SHP77 (cell line): ENCODE measurements at places on chromosomes 4 and X.
A peak's percentile ranks its signal among the peaks of the same experiment; 100 is the strongest.

GRCh38 chr4:84730375-84730774 lies 147.4 kb downstream of the CDS1 start:
- no peak for DNase-seq

GRCh38 chrX:65772842-65773241 lies 105.4 kb downstream of the MSN start:
- DNase-seq, result no peak

GRCh38 chr4:108828620-108829019 lies 65.8 kb upstream of the ETNPPL start:
- no peak for DNase-seq

GRCh38 chr4:137534516-137534915 lies 2.2 kb upstream of the PCDH18 start:
- no peak for DNase-seq

GRCh38 chrX:1485033-1485432 lies 32.3 kb upstream of the ASMTL start:
- DNase-seq, result no peak

GRCh38 chrX:110051559-110051958 lies 48.6 kb downstream of the TMEM164 start:
- DNase-seq, result no peak

- no peak for DNase-seq
Measured at GRCh38 chr4:81030061-81030980, at the start of gene BMP3. TSS of gene BMP3 (plus strand) at chr4:81030708. CDS start at chr4:81031285, 577 bp downstream.

DNA sequence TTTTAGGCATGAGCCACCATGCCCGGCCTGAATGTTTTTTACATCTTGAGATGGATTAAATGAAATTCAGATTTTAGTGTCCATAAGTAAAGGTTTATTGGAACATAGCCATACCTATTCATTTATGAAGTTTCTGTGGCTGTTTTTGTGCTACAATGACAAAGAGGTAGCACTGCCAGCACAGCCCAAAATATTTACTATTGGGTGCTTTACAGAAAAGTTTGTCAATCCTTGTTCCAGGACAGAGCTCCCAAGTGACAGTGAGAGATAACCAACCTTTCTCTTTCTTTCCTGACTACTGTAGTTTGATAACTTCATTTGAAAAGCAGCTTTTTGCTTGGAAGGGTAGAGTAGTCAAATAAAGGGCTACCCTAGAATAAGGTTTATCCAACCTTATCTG lies 116.2 kb downstream of the CAMK2D start:
- DNase-seq, result no peak

- no peak for DNase-seq
Measured at GRCh38 chrX:48626401-48627298, 29.4 kb downstream of the WDR13 start.

- DNase-seq, result no peak
Measured at GRCh38 chr4:138181287-138181686, 60.9 kb downstream of the SLC7A11 start.

DNA sequence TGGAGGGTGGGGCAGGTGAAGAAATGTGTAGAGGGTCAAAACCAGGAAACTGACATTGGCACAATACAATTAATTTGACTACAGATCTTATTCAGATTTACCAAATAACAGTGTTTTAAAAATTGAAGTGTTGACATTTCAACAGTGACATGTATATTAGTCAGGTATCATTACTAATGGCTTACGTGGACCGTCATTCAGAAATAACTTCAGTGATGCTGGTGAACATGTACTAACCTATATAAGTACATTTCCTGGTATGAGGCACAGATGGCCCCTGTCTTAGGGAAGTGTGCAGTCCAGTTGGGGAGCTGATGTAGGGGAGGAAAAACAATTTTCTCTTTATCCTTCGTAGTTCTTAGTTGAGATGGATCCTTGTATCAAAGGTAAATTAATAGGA lies 22.3 kb upstream of the MAOA start:
- no peak for DNase-seq

DNA sequence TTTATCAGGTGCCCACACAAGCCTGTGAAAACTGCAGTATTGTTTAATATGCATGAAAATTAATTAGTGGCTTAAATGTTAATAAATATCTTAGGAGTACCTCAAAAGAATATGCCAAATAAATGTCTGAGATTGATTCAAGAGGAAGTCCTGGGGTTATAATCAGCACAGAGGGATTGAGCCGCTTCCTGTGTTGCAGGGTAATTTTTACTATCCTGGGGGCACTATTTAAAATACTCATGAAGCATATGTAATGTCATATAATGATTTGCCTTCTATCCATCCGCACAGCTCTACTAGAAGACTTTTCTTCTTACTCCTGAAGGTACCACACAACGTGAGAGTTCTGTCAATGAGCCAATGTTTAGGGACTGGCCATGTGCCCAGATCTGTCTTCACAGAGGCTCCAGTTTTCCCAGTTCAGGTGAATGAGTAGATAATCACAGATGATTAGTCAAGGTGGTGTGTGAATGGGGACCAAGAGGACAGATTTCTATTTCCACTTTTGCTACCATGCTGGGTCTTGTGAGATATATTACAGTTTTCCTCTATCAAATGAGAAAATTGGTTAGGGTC lies 233.3 kb downstream of the USP46 start:
- peak; percentile 15 for DNase-seq

- no peak for DNase-seq
Measured at GRCh38 chrX:139692506-139692849, 15.5 kb downstream of the MCF2 start.

DNA sequence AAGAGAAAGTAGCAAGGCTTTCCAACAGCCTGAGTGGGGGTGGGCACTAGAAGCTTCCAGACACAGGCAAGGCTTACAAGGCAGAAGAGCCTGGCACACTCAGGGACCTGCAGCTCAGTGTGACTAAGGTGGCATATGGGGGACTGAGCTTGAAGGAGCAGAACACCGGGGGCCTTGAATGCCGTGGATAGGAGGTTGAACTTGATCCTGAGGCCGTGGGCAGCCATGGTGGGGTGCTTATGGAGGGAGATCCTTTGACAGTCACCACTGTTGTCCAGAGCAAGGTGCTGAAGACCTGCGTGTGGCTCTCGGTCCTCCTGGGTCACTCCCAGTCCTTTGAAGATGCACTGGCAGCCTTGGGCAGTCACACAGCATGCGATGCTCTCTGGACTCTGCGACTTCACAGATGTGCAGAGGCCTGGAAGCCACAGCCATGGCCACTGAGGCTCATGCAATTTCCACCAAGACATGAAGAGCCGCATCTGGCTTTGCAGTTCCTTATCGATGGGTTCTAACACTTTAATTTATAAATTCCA lies 18.3 kb downstream of the C4orf50 start:
- no peak for DNase-seq

GRCh38 chr4:3047464-3048286 lies 26.7 kb downstream of the HTT-AS start:
- DNase-seq, result peak; percentile 11

- no peak for DNase-seq
Measured at GRCh38 chr4:159855731-159856130, 752.9 kb downstream of the RAPGEF2 start.

DNA sequence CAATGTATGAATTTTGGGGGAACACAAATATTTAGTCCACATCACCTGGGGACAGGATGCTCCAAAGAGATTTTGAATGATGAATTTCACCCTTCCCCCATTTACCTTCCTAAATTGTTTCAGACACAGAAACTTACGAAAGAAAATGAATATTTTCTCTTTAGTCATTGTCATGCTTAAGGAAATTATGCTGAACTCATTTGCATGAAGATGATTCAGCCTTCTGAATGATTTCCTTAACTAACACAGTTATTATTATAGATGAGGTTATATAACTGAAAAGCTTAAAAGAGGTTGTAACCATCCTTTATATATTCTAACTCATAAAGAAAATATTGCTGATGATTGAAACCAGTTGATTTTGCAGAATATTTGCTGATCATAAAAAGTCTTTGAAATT lies 61.1 kb downstream of the KCNIP4 start:
- no peak for DNase-seq

GRCh38 chrX:64427281-64427680 lies 32.0 kb upstream of the MTMR8 start:
- no peak for DNase-seq

DNA sequence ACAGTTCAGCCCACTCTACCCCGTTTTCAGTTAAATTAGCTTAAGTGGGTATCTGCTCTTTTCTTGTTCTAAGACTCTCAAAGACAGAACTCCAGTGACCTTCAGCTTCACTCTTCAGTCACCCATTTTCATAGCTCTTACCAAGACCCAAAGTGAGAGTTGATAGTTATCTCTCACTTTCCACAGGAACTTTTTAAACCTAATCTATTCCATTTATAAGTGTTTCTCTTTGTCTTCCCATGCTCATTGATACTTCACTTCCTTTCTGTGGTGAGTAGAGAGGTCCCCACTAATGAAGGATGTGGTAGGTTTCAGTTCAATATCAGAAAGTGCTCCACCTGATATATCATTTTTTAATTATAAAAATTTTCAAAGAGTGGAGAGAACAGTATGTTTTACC lies 33.4 kb downstream of the COX18 start:
- no peak for DNase-seq

DNA sequence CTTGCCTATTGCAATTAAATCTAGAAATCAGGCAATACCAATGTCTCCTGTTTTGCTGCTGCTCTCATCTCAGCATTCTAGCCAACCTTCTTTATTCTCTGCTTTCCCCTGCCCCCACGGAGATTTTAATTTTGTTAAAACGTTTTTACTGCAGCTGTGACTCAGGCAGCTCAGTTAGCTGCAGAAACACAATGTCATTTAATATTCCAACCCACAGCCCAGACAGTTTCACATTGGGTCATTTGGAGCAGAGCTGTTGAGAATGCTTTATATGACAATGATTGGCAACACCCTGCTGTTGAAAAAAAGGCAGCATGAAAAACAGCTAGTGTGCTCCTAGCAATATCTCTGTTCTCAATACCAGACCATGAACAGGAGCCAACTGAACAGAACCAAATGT lies 12.6 kb upstream of the SLC10A4 start:
- no peak for DNase-seq

- DNase-seq, result no peak
Measured at GRCh38 chrX:113906168-113906567, 677.7 kb upstream of the HTR2C start.

- DNase-seq, result no peak
Measured at GRCh38 chr4:54330896-54331295, 101.8 kb downstream of the PDGFRA start.

DNA sequence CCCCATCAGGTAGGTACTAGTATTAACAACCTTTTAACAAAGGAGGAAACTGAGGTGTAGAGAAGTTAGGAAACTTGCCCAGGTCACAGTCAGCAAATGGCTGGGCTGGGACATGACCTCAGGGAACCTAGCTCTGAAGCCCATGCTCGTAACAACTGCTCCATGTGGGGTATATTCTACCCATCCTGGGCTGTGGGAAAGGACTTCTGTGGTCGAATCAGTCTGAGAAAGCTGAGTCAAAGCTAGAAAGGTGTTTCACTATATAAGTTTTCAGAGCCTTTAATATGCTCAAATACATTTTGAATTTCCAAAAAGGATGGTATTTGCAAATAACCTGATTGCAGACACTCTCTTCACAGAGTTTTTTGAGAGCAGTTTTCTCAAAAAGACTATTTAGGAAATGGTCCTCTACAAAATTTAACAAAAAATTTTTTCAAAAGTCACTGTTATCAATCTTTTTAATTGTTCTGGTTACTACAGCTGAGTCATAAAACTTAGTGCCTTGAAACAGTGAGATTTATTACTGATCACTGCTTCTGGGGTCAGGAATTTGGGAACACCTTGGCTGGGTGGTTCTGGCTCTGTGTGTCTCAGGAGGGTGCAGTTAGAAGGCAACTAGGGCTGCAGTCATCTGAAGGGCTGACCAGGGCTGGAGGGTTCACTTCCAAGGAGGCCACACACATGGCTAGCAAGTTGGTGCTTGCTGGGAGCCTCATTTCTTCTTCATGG lies 53.6 kb downstream of the NSG1 start:
- DNase-seq, result no peak

GRCh38 chr4:185204238-185204910 lies 574 bp upstream of the CFAP97 start:
- DNase-seq, result no peak

DNA sequence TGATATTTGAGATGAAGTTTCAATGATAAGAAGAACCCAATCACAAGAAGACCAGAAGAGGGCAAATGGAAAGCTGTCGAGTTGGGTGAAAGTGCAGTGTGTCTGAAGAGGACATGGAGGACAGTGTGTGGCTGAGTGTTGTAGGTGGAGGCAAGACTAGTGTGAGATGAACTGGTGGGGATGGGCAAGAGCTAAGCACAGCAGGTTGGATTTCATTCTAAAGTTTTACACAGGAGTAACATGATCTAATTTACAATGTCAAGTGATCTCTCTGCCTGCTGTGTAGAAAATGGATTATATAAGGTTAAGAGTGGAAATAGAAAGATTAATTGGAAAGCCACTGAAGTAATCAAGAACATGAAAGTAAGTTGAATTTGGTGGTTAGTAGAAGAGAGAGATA lies 208.6 kb upstream of the ETNPPL start:
- DNase-seq, result no peak

- no peak for DNase-seq
Measured at GRCh38 chr4:2961421-2961810, 1.8 kb downstream of the NOP14 start.

GRCh38 chr4:11441194-11441556 lies 12.5 kb upstream of the HS3ST1 start:
- no peak for DNase-seq

GRCh38 chrX:64195862-64196261 lies 9.6 kb downstream of the AMER1 start:
- DNase-seq, result no peak

- DNase-seq, result no peak
Measured at GRCh38 chr4:3301450-3302172, 8.8 kb downstream of the RGS12 start.

GRCh38 chr4:53183754-53184153 lies 182.1 kb downstream of the SCFD2 start:
- no peak for DNase-seq

GRCh38 chrX:87846956-87847355 lies 329.4 kb downstream of the KLHL4 start:
- no peak for DNase-seq

GRCh38 chr4:151389311-151389710 lies 19.7 kb upstream of the FHIP1A start:
- DNase-seq, result no peak

GRCh38 chr4:48112017-48112667 lies 21.9 kb downstream of the TXK start:
- DNase-seq, result no peak

GRCh38 chr4:61318431-61318830 lies 118.3 kb downstream of the ADGRL3 start:
- DNase-seq, result no peak

GRCh38 chr4:86380181-86380724 lies 20.4 kb upstream of the MAPK10 start:
- no peak for DNase-seq

GRCh38 chr4:171629182-171629581 lies 184.0 kb upstream of the GALNTL6 start:
- DNase-seq, result no peak
